ENCODE measurements at places on chromosomes 11 and 22.

GRCh38 chr22:28773461-28773867, 969 bp downstream of the CCDC117 start:
- no peak for DNase-seq

- no peak for DNase-seq
These were observed 1019.1 kb downstream of the TBC1D22A start for GRCh38 chr22:47781427-47782111.

GRCh38 chr11:48879256-48879655, 104.4 kb downstream of the TRIM51G start:
- DNase-seq, result no peak

DNA sequence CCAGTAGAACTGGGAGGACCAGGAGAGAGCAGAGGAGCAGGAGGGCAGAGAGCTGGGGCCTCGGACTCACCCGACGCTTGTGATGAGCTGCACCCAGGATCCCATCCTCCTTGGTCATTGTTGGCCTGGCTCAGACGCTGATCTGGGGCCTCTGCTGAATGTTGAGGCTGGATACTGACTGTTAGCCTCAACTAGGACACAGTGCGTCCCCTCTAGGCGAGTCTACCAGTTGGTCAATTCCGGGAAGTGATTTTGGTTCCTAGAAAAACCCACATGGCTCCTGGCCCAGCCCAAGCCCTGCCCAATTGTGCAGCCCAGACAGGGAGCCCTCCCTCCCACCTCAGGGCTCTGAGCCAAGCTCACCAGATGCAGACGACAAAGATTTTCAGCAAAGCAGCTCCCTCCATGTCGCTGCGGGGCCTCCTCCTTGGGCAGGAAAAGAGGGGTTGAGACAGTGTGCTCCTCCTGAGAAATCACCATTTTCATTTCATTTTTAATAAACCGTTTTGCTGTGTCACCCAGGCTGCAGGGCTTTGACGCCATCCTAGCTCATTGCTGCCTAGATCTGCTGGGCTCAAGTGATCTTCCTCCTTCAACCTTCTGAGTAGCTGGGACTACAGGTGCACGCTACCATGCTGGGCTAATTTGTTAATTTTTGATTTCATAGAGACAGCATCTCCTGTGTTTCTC, at the start of gene APOL4:
APOL4 (minus strand) TSS at position 180 of the 690 bp plus-strand sequence; CDS start at position 105, 75 bp downstream.
- no peak for DNase-seq

DNA sequence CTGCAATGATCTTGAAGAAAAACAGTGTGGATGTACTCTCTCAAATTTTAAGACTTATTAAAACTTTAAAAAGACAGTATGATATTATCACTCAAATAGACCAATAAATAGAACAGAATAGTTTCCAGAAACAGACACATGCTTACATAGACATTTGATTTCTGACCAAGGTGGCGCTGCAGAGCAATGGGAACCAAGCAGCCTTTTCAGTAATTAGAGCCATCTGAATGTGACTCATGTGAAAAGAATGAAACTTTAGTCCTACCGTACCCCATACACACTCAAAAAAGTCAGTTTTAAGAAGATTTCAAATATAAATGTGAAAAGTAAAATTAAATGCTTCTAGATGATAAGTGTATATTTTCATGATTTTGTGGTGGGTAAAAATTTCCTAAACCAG, 74.2 kb upstream of the MS4A8 start:
- DNase-seq, result no peak

GRCh38 chr11:46391186-46391577, 394 bp downstream of the CHRM4 start:
- DNase-seq, result no peak

GRCh38 chr22:32020117-32020516, 22.9 kb upstream of the SLC5A1 start:
- no peak for DNase-seq

GRCh38 chr11:133834682-133835592, 10.4 kb downstream of the SPATA19 start:
- DNase-seq, result no peak

DNA sequence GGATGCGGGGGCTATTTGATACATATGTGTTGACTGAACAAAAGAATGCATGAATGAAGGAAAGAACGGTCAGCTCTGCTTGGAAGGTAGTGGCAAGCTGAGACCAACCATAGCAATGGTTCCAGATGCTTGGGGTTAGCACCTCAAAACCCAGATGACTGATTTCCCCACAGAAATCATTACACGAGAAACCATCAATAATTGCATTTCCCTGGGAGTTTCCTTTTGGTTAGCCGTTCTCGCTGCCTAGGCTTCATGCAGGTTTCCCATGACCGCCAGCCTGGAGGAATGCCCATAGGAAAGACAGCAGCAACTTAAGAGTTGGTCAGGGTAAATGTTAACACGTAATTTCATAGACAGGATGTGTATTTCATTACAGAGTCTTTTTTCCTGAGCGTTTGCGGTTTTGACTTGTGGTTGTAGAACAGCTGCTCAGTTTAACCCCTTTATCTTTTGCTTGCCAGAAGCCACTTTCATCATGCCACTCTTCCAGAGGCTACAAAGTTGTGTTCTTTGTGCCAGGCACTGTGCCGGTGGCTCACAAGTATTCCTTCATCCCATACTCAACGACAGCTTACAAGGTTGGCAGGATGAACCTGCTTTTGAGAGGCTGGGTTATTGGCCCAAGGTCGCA, 2.8 kb downstream of the IL17RA start:
- DNase-seq, result no peak

DNA sequence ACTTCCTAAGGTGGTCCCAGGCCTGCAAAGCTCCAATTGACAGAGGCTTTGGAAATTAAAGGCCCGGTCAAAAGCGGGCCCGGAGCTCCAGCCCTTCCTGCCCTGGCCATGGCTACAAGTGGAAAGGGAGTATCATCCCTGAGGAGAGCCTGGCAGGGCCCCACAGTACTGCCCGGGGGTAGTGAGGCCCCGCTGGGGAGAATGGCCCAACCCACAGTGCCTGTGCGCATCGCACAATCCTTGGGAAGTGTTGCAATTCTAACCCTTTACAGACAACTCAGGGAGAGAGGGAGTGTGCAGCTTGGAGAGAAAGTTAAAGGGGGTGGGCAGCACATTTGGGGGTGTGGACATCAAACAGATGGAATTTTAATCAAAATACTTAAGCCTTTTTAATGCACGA, 3.6 kb downstream of the CACNG2 start:
- DNase-seq, result no peak

All from stimulated activated CD8-positive, alpha-beta memory T cell treated with anti-CD3 and anti-CD28 coated beads, Interleukin-2, amount 100 ng/mL, for 48 hours (primary cell).